Activated T-cell treated with anti-CD3 and anti-CD28 coated beads, Interleukin-2, amount 50 U/mL, for 4 hours (primary cell): ENCODE measurements at places on chromosomes 7 and 10. TPM values are rescaled to one million over a fixed set of nuclear protein-coding genes. Genes with fewer than 3 reads are reported as not detected.

The CPA5 gene
- 1.0 TPM for total RNA-seq

DNA sequence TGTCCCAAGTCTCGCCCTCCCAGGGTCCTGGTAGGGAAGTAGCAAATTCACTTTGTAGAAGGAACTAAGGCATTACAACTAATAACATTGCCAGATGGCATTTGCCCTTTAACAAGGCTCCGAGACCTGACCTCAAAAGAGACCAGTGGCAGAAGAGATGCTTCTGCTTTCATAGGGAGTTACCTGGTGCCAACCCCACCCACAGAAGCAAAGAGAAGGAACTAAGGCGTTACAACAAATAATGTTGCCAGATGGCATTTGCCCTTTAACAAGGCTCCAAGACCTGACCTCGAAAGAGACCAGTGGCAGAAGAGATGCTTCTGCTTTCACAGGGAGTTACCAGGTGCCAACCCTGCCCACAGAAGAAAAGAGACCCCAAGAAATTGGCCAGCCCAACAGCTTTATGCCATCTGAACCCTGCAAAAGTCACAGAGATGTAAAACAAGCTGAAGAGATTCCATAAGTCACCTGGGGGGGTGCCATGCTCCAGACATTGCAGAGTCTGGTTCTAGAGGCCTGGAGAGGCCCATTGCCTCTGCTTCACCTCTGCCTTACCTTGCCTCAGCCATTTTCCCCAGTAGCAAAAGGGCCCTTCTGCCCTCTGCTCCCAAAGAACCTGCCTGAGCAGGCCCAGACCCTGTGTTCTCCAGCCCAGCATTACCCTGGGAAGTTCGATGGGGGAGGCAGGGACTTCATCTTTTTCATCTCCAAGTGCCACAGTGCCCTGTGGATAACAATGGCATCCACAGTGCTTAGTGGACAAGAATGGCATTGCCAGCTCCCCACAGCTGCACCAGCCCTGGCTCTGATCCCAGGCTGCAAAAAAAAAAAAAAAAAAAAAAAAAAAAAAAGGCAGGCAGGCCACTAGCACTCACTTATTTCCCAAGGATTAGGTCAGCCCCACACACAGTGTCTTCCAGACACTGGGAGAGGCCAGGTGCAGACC is 179.5 kb upstream of the PLXNA4 start:
- no peak for DNase-seq

DNA sequence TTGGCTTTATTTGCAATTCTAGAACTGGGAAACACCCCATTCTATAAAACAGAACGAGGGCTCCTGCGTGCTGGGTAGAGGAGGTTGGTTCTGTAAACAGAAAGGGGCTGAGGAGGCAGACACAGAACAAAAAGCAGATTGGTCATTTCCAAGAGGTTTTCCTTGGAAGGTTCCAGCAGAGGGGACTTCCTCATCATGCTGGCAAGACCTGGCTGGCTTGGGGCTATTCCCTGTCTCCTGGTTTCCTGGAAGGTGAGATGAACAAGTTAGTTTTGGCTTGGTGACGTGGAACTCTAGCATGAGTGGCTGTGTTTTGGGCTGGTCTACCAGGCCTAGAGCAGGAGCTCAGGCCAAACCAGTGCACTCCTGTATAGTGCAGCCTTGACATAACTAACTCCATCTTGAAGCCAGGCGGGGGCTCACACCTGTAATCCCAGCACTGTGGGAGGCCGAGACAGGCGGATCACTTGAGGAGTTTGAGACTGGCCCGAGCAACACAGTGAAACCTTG is 26.1 kb upstream of the DNAJB6 start:
- no peak for DNase-seq

GRCh38 chr10:110553905-110554304 is 13.6 kb upstream of the SMC3 start:
- DNase-seq, result no peak

- DNase-seq, result peak; percentile 29
Observed at GRCh38 chr10:43255634-43256431, 11.0 kb downstream of the RASGEF1A start.

The AKR1D1 gene
- 0.30 TPM for total RNA-seq

The STK31 gene
- total RNA-seq, result not detected

The SFTPA1 gene
- total RNA-seq, result 3.1 TPM

- DNase-seq, result no peak
Observed at GRCh38 chr7:141567432-141567831, 16.2 kb downstream of the AGK start.

- no peak for DNase-seq
Observed at GRCh38 chr10:86599729-86600128, 54.6 kb upstream of the OPN4 start.

The GPR26 gene
- not detected for total RNA-seq

The VWDE gene
- total RNA-seq, result 0.13 TPM

GRCh38 chr7:38806912-38807311 is 102.1 kb downstream of the VPS41 start:
- no peak for DNase-seq

The ACSM6 gene
- total RNA-seq, result not detected

The RBM17 gene
- total RNA-seq, result 237 TPM

- DNase-seq, result no peak
Observed at GRCh38 chr7:26034391-26034790, 117.6 kb upstream of the NFE2L3 start.

- no peak for DNase-seq
Observed at GRCh38 chr7:96441436-96442084, 119.7 kb upstream of the SLC25A13 start.

DNA sequence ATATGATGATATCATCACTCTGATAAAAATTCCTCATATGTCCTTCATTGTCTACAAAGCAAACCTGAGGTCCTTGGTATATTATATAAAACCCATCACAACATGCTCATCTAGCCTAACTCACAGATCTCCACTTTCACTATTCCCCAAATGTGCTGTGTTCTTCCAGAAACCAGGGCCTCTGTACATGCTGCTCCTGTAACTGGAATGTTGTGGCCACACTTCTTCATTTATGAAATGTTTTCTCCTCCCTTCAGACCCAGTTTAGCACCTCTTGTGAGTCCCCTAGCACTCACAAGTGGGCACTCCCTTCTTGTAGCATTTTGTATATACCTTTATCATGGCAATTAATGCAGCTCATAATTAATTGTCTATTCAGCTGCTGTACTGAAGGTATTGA is 61.9 kb downstream of the AASS start:
- no peak for DNase-seq

The PON1 gene
- not detected for total RNA-seq

DNA sequence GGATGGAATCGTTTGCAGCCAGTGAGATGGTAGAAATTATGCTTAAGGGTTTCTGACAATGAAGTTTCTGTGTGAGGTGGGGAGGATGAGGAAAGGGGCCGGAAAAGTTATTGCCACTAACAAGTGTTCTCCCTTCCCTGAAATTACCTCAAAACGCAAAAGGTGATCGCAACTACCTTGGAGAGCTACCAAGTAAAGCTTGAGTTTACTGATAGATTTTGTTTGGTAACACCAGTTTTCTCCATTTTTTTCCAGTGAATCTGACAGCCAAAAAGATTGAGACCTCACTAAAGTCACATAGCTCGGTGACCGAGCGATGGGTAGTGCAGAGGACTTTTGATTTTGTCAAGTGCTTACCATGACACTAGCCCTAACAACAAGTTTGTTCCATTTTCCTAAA is 1.6 kb downstream of the SUV39H2 start:
- no peak for DNase-seq

The NUPR2 gene
- total RNA-seq, result not detected

- DNase-seq, result no peak
Observed at GRCh38 chr10:97179311-97179710, 6.4 kb downstream of the SLIT1 start.

- DNase-seq, result no peak
Observed at GRCh38 chr7:4957847-4958476, 1.0 kb downstream of the MMD2 start.

The ODAD2 gene
- total RNA-seq, result not detected

The INTS1 gene
- 119 TPM for total RNA-seq

- DNase-seq, result no peak
Observed at GRCh38 chr7:2399848-2400587, 3.4 kb upstream of the CHST12 start.

The TFPI2 gene
- total RNA-seq, result 1.2 TPM

GRCh38 chr10:107031931-107032699 is 132.4 kb downstream of the SORCS1 start:
- DNase-seq, result no peak

DNA sequence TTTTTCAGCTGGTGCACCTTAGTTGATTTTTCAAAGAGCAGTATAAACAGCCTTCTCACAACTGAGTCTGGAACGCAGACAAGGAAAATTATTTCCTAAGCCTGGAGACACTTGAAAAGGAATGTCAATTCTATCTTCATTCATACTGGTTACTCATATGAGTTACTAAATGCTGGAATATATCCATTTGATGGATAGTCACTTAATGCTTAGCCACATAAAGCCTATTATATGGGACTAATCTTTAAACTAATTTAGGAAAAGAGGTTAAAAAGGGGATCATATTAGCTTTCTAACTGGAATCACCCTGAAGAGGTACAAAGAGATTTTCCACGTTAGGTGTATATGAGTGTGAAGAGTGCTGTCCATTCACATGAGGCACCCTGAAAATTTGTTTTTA is 1.7 kb upstream of the HOXA4 start:
- no peak for DNase-seq

The STRA8 gene
- not detected for total RNA-seq

- no peak for DNase-seq
Observed at GRCh38 chr7:81433692-81434331, 336.0 kb downstream of the HGF start.

DNA sequence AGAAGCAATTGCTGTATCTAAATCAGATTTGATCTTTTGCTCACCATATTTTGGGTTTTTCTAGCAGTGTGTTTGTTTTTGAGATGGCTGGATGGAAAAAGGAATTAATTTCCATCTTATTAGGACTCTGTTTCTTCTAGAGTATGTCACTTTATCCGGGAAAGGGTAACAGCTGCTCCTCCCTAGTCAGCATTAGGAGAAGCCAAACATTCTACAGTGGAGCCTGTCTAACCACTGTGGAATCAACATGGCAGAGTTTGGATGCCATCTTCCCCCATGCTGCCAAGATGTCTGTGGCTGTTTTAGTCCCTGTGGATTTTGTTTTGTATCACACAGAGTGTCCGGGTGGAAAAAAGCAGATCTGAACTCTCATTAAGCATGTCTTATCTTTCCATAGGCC is 16.0 kb upstream of the LMOD2 start:
- DNase-seq, result no peak

The PCDH15 gene
- total RNA-seq, result not detected

The GARIN1A gene
- 0.27 TPM for total RNA-seq

The CLDN12 gene
- total RNA-seq, result 2.3 TPM

GRCh38 chr10:110610308-110610774 is 33.8 kb upstream of the RBM20 start:
- peak; percentile 44 for DNase-seq
